ENCODE measurements at places on chromosomes 12 and 14.

DNA sequence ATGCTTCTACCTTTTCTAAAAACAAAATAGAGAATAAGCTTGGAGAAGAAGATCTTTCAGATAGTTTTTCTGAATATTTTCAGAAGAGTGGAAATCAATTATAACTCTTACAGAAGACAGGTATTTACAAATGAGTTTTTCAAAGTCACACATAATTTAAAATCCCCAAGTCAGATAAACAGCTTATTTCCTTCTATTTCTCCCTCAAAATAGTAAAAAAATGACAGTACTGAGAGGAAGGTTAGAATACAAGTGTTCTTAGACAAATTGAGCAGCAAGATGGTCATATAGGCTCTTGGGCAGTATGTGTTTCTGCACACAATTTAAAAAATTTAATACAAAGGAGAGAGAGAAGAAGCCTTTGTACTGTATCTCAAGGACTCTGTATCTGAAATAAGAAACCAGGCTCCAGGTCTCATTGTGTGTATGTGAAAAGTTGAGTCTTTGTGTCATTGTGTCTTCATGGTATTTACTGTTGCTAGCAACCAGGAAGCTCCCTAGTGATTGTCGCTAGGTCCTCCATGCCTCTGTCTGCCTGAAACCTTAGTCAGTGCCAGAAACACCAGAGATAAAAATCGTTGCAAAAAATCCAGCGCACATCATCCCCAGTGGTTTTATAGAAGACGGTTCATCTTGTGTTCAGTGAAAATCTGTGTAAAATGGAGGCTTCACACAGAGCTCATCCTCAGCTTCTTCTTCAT lies 12.9 kb upstream of the TUBA1A start:
- no peak for DNase-seq

GRCh38 chr14:69808919-69809808 lies 12.1 kb upstream of the SLC10A1 start:
- no peak for DNase-seq

DNA sequence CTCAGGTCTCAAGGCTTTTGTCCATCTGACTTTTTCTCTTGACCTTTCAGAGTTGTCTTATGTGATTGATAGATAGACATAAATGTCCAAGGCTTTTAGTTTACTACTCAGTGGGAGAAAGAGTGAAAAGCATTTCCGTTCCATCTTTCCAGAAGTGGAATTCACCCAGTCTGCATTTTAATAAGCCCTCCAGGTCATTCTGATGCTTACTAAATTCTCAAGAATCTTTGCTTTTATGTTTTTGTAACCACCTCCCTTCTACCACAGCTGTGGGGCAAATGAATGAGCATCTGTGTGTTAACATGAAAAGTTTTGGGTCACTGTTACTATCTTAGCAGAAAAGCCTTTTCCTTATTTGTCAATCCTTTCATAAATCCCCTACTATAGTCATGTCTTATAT lies 251.4 kb downstream of the LRIG3 start:
- no peak for DNase-seq

GRCh38 chr14:56490379-56490778 lies 89.2 kb upstream of the TMEM260 start:
- DNase-seq = peak; percentile 82

DNA sequence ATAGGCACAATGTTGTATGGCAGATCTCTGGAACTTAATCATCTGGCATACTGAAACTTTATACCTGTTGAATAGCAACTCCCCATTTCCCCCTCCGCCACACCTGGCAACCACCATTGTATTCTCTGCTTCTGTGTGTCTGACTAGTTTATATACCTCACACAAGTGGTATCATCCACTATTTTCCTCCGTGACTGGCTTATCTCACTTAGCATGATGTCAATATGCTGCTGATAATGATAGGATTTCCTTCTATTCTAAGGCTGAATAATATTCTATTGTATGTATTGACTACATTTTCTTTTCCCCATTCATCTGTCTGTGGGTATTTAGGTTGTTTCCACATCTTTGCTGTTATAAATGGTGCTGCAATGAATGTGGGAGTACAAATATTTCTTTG lies 21.5 kb downstream of the BRMS1L start:
- DNase-seq = no peak

Measured in NCI-H1694 (cell line).